Hypothalamus (tissue), 51 donors: ENCODE measurements at places on chromosomes 4 and X.

GRCh38 chrX:101744085-101744484 is 84.4 kb upstream of the ARMCX2 start:
- DNase-seq: no peak

GRCh38 chrX:78886550-78886949 is 58.6 kb upstream of the P2RY10 start:
- no peak for DNase-seq

DNA sequence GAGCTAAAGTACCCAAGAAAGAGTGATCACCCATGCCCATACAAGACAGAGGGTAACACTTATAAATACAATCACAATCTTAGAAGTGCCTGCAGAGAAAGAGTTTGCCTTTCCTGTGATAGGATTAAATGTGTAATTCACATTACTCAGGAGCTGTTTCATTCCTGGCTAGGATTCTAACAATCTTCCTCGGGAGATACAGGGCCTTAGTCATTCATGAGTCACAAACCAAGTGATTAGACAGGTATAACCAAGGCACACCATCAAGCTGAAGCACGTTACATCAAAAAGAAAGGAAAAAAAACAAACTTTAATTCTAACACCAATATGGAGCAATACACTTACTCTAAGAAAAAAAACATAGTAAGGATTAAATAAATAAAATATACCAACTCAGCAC is 14.9 kb downstream of the ABCG2 start:
- no peak for DNase-seq

DNA sequence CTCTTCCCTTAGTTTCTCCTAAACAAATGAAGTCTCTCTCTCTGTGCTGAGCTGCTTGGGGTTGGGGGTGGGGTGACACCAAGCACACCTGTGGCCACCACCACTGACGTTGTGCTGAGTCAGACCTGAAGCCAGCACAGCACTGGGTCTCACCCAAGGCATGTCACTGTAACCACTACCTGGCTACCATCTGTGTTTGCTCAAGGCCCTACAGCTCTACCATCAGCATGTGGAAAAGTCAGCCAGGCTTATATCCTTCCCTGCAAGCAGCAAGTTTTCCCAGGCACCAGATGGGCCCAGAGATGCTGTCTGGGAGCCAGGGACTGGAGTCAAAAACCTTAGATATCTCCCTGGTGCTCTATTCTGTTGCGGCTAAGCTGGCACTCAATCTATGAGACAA is 6.9 kb downstream of the CXCL10 start:
- no peak for DNase-seq

DNA sequence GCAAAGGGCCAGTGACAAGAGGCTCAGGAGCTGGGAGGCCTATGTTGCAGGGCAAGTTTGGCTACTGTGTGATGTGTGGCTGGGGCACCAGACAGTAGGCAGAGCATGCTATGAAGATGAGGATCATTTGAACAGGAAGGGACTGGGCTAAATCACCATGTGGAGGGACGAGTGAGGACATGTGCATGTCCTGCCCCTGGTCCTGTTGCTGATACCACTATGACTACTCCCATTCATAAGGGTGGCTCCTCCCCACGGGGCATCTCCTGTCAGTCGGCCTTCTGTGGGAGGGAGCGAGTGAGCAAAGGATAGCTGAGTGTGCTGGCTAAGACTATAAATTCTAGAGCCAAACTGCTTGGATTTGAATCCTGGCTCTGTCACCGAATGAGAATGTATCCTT is 139.2 kb downstream of the TMEM164 start:
- DNase-seq: no peak

GRCh38 chrX:3648084-3648483 is 65.4 kb downstream of the PRKX start:
- no peak for DNase-seq

- no peak for DNase-seq
Measured at GRCh38 chr4:15003401-15003890, 1.2 kb downstream of the CPEB2 start.
